HAP-1 (cell line): ENCODE measurements at places on chromosomes 2 and 18.

GRCh38 chr18:58766946-58767345, 95.7 kb downstream of the MALT1 start:
- no peak for DNase-seq

DNA sequence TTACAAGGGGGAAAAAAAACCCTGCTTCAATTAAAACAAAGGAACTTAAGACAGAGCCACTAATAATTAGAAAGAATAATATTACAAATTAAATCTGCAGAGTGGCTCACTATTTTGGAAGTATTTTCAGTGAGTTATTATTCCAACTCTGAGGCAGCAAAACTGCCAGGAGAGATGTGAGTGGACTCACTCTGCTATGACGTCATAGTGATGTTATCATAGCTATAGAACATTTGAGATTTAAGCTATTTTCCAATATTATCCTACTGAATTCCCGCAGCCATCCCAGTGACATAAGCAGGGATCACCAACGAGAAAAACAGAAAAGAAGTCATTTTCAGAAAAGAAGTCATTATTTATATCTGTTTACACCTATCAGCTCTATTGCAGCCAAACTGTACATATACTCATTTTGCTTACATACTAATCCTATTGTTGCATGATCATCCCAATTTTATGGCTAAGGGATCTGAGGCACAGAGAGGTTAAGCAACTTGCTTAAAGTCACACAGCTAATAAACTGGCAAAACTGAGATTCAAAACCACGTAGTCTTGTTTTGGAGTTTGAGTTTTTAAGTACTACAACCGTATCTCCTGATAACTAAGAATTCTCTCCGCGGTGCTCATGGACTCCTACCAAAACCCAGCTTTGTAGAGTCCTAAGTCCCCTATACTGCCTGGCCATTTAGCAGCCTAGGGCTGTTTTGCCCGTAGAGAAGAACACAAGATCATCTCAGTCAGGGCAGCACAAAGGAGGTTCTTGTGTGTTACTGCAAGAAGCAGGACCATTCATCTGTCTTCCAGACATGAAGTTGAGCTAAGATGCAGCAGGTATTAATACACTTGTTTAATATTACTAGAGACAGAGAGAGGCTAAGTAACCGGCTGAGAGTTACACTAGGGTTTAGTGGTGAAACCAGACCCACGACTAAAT, 299.8 kb downstream of the TCF4 start:
- no peak for DNase-seq

DNA sequence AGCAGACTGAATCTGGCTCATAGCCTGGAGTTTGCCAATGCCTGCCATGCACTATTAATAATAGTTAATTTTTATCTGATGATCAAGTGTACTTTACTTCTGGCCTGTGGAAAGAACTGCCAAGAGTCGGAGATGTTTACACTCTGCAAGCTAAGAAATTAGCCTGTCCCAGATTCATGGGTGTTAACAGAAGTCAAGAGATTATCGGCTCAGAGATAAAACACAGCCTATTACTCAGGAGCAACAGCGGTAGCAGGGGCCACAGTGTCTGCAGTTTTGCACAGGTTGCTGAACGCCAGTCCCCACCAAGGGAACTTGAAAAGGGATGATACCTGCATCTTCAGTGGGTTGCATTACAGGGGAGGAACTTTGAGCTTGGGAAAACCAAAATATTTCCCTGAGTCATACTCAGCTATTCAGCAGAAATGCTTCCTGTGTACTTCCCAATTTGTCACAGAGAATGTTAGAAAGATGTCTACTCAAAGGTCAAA, 4.3 kb upstream of the ADI1 start:
- DNase-seq = no peak

DNA sequence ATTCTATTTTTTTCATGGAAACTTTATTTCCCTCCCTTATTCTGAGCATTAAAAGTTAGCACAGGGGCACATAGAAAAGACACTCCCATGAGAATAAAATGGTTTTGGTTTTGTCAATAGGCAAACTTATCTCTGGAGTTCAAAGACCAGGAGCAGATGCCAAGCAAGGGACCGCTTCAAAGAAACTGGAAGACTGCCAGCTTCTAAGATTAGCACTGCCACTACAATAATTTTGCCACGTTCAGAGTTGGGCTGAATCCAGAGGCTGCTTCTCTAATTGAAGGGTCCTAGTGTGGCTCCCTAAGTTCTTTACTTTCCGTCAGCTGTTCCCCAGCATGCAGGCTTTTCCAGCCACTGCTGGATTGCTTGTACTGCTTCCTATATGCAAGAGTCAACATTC, 681.0 kb upstream of the GCFC2 start:
- DNase-seq = no peak

DNA sequence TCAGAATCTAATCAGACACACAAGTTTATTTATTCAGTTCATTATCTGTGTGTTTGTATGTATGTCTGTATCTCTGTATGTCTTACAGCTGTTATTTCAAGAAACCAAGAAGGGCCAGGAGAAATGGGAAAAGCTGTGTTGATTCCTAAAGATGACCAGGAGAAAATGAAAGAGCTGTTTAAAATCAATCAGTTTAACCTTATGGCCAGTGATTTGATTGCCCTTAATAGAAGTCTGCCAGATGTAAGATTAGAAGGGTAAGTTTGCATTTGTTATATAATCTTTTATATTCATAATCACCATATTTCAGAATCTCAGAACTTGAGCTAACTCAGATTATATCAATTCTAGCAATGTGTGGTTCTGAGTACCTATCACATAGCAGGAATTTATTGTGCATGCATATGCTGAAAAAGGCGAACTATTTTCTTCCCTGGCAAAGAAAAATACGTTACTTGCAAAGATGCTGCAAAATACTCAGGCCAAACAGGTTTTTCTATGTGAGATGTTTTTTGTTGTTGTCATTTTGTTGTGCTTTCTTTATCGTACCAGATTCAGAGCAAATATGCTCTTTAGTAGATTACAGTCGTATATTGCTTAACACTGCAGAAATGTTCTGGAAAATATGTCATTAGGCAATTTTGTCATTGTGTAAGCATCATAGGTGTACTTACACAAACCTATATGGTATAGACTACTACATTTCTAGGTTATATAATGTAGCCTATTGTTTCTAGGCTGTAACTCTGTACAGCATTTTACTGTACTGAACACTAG, 268.7 kb downstream of the GALNT13 start:
- DNase-seq = no peak

DNA sequence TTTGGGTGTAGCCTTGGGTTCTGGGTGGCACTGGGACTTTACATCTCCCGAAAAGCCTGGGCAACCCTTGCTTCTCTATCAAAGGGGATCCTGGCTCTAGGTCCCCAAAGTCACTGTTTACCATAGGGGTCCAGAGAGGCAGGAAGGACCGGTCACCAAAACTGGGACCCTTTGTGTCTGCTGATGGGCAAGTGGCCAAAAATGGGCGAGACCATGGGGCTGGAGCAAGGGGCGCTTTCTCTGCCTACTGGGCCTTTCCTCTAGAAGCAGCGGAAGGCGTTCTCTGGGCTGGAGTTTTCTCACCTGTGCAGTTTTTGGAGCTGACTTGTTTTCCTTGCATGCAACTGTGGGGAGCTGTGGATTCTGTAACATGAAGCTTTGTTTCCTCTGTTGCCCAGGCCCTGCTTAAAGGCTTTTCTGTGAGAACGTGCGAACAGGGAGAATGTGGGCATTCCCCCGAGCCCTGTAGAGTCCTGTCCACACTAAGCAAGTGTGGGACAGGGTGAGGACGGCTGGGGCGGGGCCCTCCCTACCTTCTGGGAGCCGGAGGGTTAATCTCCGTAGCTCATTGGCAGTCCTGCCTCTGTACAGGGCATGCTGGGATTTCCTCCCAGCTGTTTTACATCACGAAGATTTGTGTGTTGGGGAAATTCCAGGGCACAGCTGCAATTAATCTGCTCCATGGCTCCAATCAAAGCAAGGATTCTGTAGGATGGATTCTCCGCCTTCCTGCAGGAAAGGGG, 50.2 kb downstream of the TGOLN2 start:
- DNase-seq = no peak
